ENCODE measurements at places on chromosomes 16 and 17.

GRCh38 chr16:12455287-12455798 is 348.3 kb downstream of the CPPED1 start:
- DNase-seq, result peak; percentile 47

- no peak for DNase-seq
Measured at GRCh38 chr17:19703106-19703827, 13.1 kb downstream of the SLC47A2 start.

- DNase-seq, result no peak
Measured at GRCh38 chr16:7344830-7345780, 12.5 kb downstream of the RBFOX1 start.

DNA sequence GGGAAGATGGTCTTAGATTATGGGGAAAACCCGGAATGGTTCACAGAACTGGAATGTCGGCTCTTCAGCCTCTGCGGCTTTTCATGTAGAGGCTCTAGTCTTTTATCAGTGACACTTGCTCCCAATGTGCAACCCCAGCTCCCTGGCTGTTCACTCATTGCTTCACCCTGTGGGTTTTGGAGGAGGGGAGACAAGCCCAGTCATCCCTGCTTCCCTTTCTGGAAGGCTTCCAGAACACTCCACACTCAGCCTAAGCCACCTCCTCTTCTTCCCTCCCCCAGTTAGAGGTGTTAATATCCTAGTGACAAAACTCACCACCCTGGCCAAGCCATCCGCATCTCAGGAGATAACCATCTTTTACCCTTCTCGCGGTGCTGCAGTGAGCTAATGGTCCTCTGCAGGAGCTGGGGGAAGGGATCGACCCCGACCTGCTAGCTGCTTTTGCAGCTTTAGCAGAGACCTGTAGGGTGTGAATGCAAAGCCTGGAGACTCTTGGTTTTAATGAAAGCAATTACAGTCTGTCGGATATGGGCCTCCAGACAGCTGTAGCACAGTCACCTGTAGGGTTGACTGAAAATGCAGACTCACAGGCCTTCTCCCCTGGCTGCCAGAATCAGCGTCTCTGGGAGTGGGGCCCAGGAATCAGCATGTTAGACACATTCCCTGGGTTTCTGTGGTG is 24.3 kb upstream of the LASP1NB start:
- peak; percentile 98 for DNase-seq

DNA sequence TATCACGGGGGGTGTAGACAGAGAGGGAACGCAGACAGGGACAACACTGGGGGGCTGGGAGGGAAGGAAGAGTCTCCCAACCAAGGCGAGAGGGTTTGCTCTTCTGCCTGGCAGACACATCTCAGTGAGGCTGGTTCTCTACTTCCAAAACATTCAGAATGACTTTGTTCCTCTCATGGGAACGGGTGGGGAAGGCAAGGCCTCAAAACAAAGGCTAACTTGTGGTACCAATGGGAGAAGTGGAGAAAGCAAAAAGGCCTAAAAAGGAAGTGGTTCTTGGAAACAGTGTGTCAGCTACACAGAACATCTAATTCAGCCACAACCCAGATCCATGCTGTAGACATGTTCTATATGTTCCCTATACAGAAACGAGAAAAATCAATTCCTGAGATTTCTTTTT is 7.5 kb downstream of the FLOT2 start:
- no peak for DNase-seq

GRCh38 chr17:74283371-74283673 is 9.3 kb downstream of the DNAI2 start:
- DNase-seq, result no peak

- no peak for DNase-seq
Measured at GRCh38 chr17:29582254-29582765, 7.1 kb downstream of the GIT1 start.

All from fibroblast of mammary gland (primary cell).